ENCODE measurements at places on chromosomes 2 and 18.

- DNase-seq: peak; percentile 28
Measured at GRCh38 chr2:33158482-33159003, 211.8 kb downstream of the LTBP1 start.

- DNase-seq: no peak
Measured at GRCh38 chr2:151403914-151404313, 5.8 kb upstream of the RIF1 start.

GRCh38 chr2:72718876-72719275 is 107.0 kb downstream of the EXOC6B start:
- no peak for DNase-seq

- no peak for DNase-seq
Measured at GRCh38 chr2:124589971-124590370, 564.9 kb downstream of the CNTNAP5 start.

DNA sequence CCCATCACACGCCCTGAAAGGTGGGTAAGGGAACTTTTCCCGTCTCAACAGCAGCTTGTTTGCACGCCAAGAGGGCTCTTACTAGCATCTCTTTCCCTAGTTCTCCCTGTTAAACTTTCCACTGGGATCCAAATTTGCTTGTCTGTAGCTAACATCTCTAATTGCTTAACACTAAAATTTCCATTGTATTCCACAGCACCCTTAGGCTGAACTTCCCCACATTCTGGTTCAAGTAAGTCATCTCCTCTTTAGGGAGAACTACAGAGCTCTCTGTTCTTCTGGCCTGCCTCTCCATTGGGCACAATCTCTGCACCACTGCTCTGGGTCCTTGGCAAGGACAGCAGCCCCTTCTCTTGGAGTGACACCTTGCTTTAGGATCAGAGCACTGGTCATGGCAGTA is 24.0 kb downstream of the UNC50 start:
- DNase-seq: no peak

- DNase-seq: no peak
Measured at GRCh38 chr18:21798126-21798525, 57.5 kb downstream of the MIB1 start.

DNA sequence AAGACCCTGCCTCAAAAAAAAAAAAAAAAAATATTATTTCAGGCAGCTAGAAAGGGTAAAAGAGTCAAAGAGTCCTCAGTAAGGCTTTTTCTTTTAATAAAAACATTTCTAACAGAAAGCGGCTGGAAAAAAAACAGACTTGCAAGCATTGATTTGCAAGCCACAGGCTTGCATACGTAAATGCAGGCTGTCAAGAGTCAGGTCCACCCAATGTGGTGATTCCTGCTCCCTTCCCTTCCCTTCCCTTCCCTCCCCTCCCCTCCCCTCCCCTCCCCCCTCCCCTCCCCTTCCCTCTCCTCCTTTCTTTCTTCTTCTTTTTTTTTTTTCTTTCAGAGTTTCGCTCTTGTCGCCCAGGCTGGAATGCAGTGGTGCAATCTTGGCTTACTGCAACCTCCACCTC is 74.4 kb upstream of the GULP1 start:
- DNase-seq: no peak

- no peak for DNase-seq
Measured at GRCh38 chr2:127563458-127564428, 28.3 kb downstream of the MYO7B start.

DNA sequence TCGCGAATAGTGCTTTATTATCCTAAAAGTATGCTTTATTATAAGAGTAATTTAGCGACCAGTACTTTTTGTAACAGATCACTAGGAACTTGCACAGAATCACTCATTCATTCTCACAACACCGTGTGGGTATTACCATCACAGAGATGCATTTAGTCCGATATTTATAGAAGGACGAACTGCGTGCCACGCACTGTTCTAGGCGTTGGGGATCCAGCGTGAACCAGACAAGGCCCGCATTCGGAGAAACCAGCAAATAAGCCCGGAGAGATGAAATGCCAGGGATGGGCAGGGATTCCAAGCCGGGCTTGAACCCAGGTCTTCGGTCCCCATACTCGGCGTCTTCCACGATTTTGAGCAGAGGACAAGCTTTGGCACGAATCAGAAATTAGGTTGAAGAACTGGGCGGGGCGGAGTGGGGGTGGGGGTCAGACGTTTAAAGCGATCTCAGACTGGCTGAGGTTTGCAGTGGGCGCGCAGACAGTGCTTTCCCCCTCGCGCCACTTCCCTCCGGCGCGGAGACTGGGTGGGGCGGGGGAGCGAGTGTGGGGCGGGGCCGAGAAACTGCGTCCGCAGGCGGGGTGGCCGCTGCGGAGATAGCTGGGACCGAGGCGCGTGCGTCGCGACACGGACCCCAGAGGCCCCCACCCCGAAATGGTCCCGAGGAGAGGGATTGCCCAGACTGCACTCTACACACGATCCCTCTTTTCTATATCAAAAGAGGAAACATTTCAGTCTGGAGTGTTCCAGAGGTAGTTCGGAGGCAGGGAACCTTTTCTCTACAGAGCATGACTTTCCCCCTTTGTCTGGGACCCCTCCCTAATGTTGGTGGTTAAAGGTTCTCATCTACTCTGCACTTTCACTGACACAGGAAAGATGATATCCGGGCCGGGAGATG is 1.1 kb upstream of the CXCR4 start:
- DNase-seq: no peak
